ENCODE measurements at places on chromosomes 2 and 18.
A peak's percentile ranks its signal among the peaks of the same experiment; 100 is the strongest.

GRCh38 chr2:229611360-229611759 is 103.0 kb downstream of the DNER start:
- DNase-seq: no peak

GRCh38 chr18:10793730-10794370 is 268.0 kb downstream of the NAPG start:
- no peak for DNase-seq

DNA sequence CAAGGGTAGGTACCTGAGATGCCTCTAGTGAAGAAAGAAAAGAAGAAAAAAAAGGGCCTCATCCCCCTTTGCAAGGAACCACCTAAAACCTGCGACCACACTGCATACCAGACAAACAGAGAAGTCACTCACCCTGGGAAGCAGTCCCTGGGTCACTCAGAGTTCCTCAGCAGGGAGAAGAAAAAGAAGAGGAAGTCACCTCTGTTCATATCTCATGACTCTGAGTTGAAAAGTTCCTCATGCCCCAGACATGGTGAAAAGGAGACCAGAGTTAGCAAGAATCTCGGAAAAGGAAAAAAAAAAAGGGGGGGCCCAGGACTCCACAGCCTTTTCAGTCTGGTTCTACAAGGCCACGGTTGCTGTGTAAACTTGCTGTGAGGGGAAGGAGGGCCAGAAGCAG is 478.4 kb upstream of the NRXN1 start:
- no peak for DNase-seq

DNA sequence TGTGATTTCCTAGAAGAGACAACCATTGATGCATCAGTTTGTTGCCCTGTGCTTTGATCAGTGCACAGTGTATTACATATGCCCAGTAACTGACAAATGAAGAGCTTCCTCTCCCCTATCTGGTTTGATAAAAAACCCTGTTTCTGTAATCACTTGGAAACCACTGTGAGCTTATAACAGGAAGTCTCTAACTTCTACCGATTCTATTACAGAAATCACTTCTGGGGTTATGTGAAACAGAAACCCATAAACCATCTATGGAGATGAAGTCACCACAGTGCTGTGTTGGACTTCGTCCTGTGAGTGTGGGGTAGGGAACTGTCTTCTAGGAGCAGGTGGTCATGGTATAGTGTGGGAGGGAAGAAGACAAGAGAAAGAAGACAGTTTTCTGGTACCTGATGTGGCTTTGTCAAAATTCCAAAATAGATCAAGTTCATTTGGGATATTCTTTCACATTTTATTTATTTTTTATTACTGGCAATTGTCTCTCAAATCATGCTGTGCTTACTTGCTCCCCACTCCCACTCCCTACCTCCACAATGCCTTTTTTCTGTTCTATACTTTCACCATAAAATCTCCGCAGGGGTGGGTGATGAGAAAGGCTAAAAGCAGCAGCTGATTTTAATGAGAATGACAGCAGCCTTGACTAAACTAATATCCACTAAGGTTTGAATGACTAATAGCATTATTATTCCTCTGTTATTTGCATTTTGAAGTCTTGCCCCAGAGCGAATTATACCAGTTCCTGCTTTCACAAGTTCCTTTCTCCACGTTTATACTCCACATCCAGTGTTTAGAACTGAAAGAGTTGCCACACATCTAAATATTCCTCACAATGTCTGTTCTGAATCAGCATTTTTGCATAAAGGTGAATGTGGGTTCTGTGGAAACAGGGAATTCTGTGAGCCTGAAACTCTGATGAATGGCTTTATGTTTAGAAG is 41.7 kb upstream of the RND3 start:
- DNase-seq: no peak

DNA sequence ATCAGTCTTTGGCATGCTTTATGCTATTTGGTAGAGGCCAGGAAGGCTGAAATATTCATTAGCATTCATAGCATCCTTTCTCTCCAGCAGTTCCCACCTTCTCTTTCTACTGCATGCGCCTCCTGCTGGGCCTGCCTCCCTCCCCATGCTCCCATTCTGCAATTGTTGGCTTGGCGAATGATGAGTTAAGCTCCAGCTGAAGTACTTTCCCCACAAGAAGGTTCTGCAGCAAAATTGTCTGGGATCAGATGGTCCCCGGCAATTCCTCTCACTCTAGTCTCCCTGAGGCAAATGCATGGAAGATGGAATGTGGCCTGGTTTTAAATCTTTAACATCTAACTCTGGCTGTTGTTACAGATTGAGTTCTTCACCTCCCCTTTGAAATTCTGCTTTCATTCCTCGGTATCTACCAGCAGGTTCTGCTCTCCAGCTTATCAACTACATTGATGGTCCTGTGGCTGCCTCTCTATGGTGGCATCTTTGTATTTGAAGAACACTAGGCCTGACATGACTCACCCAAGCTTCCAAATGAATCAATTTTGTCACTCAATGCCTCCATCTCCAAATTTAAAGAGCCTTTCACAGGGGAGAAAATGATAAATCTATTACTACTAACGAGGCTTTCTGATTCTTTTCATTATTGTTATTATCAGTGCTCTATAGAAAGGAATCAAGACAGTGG is 55.9 kb downstream of the KCTD18 start:
- peak; percentile 57 for DNase-seq

DNA sequence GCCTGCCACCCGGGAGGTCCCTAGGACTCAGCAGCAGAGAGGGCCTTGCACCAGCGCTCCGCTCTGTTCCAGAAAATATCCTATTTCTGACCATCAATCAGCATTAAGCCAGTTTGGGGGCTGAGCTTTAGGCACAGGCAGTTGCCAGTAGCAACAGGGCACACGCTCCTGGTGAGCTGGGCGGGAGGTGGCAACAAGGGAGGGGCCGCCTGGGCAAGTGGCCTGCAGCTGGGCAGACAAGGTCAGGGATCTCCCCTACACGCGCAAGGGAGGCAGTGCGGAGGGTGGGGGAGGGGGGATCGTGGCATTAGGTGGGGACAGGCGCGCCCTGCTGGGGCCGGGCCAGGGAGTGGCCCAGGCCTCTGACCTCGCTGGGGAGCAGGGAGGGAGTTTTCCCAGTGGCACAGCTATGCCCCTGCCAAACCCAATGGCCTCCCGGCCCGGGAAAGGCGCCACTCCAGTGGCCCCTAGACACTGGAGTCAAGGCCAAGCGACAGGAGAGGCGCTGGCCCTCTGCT is 302.8 kb downstream of the NCKAP5 start:
- peak; percentile 8 for DNase-seq

DNA sequence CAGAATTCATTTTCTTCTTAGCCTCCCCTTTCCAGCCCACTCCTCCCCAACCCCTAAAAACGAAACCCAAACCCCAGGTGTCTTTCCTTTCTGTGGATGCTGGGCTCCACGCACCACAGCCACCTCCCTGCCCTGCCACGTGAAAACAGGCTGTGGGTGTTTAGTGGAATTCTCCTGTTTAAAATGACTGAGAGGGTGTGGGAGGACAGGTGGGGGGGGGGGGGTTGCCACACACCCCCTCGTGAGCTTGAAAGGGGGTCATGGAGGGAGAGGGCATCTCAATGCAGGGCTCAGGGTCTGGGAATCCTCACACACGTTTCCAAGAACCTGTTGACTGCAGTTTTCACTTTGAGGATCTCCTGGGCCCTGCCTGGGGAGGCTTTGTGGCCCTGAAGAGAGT is 110.3 kb downstream of the FAM210A start:
- no peak for DNase-seq

DNA sequence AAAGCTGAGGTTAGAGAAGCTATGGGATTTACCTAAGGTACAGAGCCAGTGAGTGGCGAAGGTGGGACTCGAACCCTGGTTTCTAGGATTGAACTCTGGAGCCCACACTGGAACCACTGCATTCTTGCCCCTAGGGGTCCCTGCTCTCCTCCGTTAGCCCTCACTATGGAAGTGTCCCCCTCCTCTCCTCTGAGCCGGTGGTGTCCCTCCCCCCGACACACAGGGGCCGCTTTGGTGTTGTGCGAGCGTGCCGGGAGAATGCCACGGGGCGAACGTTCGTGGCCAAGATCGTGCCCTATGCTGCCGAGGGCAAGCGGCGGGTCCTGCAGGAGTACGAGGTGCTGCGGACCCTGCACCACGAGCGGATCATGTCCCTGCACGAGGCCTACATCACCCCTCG is 8.5 kb upstream of the GMPPA start:
- no peak for DNase-seq

DNA sequence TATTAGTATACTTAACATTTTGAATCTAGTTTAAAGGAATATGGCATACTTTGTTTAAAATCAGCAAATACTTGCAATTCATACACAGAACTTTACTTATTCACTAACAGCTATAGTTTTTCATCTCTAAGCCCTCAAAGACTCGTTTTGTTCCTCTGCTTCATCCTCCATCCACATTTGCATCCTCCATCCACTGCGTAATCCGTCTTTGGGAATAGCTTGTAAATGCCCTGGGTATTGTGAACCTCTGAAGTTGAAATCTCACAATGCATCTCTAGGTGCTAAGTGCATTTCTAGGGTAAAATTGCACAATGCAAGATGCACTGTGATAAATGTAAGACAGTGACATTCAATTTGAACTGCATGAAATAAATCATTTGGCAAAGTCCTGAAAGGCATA is 115.8 kb upstream of the CDCA7 start:
- no peak for DNase-seq

DNA sequence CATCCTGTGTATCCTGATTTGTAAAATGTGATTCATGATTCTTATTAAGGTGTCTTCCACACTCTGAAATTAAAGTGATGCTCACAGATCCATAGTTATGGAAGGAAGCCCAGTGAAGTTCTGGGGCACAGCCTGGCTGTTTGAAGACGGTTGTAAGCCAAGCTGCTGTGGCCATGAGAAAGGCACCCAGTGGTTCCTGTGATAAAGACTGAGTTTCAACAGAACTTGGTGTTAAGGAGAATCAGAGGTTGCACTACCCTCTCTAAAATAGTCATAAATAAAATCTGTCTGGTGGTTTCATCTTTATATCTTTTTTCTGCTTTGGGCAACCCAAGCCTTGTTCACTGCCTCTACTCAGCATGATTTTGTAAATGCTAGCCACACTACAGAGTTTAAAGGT is 32.2 kb upstream of the SPOPL start:
- no peak for DNase-seq

GRCh38 chr18:74284191-74284979 is 7.4 kb downstream of the CYB5A start:
- DNase-seq: no peak

- DNase-seq: no peak
These were observed 354.6 kb upstream of the RAB12 start for GRCh38 chr18:8254654-8255053.

DNA sequence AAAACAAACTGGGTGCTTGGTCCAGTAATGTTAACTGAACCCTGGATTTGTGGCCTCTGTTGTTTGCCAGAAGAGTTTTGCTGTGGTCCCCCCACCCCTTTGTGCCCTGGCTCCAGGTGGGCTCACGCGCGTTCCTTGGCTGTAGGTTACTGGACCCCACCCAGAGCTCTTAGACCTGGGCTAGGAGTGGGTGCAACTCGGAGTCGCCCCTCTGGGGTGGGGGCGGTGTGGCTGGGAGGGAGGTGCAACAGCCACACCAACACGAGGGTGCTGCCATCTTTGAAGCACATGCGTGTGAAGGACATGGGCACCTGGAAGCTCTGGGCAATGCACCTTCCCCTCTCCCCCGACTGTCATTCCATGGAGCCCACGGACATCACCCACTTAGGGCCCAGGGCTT is 92.7 kb downstream of the USP40 start:
- DNase-seq: no peak

GRCh38 chr2:66755974-66756373 is 321.0 kb downstream of the MEIS1 start:
- no peak for DNase-seq

GRCh38 chr2:20565101-20565622 is 85.7 kb downstream of the HS1BP3 start:
- DNase-seq: no peak

DNA sequence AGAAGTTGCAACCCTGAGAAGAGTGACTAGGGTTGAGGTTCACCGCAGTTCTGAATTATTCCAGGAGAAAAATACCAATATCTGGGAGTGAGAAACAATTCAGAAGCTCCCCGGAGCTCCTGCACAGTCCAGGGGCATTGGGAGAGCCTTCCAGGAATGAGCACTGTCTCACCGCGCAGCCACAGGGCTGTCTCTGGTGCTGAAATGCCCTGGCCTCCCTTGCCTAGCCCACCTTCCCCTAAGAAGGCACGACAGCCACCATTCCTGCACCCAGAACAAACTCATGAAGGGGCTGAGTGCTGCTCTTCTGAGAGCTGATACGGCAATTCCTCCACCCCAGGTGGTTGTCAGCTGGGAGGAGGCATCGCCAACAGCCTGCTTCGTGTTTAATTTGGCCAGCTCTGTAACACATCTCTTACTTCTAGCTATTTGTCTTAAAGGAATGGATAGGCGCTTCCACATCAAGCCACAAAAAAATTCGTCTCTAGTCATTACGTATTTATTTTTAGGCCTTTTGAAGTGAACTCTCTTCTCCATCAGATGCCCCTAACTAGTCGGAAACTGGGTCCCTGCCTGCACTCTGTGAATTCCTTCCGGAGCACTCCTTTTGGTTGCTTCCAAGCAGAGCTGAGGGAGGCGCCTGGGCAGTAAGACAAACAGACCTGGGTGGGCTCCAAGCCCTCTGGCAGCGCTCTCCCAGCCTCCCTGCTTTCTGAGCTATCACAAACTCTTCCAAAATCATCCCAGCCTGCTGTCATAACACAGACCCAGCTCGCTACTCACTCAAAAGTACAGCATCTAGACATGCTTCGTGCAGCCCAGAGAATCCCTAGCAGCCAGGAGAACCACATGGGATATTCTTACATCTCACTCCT is 120.5 kb upstream of the CCDC68 start:
- DNase-seq: peak; percentile 22

DNA sequence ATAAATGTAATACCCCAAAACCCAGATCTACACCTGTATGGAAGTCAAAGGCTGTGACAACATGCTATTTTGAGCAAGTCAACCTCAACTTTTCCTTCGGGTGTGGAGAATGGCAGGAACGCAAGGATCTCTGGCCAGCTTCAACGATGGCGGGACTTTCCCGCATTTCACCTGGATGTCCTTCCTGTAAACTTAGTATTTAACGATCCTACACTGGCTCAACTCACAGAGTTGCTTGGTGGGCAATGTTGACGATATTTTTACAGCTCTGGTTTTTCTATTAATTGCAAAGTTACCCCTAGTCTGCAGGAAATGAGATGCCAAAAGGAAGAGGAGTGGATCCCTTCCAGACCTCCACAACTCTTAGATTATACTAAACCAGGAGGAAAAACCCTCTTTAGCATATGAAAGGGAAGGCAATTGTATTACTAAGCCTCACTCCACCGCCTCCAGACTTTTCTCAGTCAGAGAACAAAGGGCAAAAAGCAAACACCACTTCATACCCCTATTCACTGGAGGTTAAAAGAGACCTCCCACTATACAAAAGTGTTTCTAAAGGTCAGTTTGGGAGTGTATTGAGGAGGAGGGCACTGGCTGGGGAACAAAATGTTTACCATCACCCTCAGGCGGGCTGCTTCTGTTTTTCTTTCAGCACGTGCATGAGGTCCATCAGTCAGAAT is 56.5 kb upstream of the ACVR1 start:
- peak; percentile 97 for DNase-seq

GRCh38 chr18:45166836-45167551 is 448.3 kb upstream of the SLC14A2 start:
- DNase-seq: no peak

GRCh38 chr2:85485815-85486214 is 53.2 kb upstream of the MAT2A start:
- DNase-seq: no peak

- DNase-seq: no peak
These were observed 32.3 kb downstream of the CARF start for GRCh38 chr2:202944408-202944807.

- no peak for DNase-seq
These were observed 20.9 kb downstream of the SLC30A3 start for GRCh38 chr2:27241761-27242613.
